Fibroblast of the aortic adventitia (primary cell): ENCODE measurements at places on chromosomes 2 and 18. TPM values are rescaled to one million over a fixed set of nuclear protein-coding genes. Genes with fewer than 3 reads are reported as not detected.

- DNase-seq: no peak
These were observed 55.2 kb downstream of the BCL11A start for GRCh38 chr2:60498127-60498815.

GRCh38 chr2:201858281-201859184, 52.2 kb downstream of the CDK15 start:
- DNase-seq: peak; percentile 31

Gene EVX2
- not detected in 2 replicates for total RNA-seq

GRCh38 chr2:203685081-203685621, 21.3 kb upstream of the CD28 start:
- DNase-seq: peak; percentile 96

Gene CABYR
- 4.6 and 7.3 TPM in 2 replicates for total RNA-seq

Gene WNT10A
- total RNA-seq: not detected in 2 replicates

DNA sequence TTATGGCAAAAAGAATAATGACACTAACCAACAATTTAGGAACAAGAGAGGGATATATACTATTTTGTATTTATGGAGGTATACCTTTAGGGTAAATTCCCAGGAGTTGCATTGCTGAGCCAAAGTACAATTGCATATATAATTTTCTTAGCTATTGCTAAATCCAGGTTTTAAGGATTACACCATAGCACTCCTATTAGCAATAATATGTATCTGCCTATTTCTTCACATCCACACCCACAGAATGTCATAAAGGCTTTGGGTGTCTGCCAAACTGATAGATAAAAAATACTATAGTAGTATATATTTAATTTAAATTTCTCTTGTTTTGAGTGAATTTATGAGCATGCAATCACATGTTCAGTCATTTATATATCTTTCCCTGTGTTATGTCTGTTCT, 11.5 kb upstream of the SERPINB13 start:
- DNase-seq: no peak

Gene RAMP1
- total RNA-seq: 3.1 and 3.4 TPM in 2 replicates

Gene DPP10
- not detected in 2 replicates for total RNA-seq

DNA sequence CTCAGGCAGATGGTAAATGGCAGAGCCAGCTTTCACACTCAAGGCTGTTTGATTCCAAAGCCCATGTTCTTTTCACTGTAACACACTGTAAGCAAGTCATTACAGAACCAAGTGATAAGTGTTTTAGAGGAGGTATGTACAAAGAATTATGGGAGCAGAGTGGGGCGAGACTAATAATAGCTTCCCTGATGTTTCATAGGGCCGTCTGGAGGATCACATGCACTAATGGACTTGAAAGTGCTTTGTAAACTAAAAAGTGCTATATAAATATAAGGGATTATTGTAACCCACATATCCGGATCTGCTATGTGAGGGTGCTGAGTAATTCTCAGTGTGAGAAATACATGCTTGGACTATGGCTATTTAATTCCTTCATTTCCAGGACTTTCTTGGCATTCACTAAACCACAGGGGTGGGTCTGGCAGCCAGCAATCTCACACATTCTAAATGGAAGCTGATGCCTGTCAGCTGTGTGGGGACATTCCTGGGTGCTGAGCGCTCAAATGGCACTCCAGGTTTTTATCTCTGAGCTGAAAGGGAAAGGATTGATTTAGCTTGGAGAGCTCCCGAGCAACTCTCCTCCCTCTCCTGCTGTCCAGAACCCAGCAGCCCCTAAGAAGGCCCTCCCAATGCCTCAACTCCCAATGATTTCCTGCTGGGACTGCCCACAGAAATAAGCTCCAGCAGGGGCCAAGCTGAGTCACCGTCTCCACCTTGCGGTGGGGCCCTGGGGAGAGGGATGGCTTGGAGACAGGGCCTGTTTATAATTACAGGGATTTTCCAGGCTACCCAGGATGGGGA, 222.8 kb downstream of the SOX11 start:
- peak; percentile 1 for DNase-seq

GRCh38 chr2:24618144-24618543, 127.1 kb downstream of the NCOA1 start:
- no peak for DNase-seq

DNA sequence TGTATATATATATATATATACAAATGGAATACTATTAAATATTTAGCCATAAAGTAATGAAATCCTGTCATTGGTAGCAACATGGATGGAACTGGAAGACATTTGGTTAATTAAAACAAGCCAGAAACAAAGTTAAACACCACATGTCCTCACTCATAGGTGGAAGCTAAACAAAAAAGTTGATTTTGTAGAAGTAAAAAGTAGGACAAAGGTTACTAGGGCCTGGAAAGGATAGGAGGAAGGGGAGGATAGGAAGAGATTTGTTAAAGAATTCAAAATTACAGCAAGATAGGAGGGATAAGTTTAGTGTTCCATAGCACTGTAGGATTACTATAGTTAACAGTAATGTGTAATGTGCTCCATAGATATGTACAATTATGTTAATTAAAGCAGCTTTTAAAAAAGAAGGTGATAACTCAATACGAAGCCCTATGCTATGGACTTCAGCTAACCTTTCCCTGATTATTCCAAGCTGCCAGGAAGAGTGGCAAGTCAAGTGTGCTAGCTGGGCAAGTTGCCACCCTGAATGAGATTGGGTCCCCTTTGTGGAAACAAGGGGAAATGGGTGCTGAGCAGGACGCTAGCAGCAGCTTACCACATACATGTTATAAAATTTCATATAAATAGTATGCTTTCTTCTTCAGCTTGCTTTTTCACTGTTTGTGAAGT, 12.3 kb downstream of the MERTK start:
- no peak for DNase-seq
